ENCODE measurements at places on chromosomes 4 and X.

DNA sequence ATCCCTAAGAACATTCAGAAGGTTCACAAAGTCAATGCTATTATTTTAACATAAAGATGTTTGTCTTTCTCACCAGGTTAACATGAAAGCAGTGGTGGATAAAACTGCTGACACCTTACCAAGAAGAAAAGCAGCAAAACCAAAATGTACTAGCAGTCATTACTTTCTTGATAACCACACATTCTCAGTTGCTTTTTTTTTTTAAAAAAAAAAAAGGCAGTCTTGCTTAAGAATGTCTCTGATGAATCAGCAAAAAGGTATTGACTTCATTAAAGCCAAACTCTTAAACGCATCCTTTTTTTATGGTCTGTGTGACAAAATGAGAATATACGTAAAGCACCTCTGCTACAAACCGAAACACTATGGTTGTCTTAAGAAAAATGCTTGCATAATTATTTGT, 31.9 kb downstream of the CDKL2 start:
- no peak for DNase-seq

DNA sequence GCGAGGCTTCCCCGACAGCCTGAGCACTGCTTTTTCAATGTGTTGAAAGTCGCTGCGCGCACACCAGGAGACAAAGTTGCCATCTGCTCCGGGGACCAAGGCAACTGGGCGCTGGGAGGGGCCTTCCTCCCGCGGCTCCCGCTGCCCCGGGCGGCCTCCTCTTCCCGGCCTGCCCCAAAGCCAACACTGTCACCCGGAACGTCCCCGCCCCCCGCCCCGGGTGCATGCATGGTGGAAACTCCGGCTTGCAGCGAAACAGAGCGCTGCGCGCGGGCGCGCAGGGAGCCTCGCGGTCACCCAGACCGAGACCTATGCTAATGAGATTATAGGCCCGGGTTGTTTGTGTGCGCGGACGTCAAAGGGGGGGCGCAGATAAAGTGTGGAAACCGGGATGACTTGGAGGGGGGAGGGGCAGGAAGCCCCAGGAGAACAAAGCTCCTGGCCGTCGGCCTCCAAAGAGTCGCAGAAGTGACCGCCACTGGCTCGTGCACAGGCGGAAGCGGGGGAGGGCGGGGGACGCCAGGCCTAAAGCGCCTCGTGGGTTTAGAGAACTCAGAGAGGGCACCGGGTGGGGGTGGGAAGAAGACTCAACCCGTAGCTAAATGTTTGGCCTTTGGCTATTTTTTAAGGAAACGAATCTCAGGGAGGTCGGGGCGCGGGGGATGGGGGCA, 88.8 kb downstream of the BCOR start:
- DNase-seq = no peak

- no peak for DNase-seq
Measured at GRCh38 chrX:79259073-79259689, 108.0 kb downstream of the ITM2A start.

DNA sequence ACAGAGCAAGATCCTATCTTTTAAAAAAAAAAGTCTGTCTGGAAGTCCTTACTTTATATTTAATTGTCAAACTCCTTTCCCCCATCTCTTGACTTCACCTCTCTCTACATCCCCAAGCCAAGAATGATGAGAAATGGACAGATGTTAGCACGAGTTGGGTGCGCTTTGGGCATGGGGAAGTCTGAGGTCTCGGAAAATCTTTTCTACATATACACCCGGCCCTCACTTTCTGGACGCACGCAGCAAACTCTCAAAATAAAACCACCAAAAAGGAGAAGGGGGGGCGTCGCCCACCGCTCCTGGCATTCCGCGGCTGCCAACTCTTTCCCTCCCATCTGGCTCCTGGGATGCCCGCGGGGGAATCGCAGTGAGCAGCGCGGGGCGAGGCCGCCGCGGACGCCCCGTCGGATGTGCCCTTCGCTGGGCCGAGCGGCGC, 756 bp downstream of the IGFBP7 start:
- no peak for DNase-seq

- no peak for DNase-seq
Measured at GRCh38 chr4:152983774-152984411, 47.8 kb downstream of the FHDC1 start.

DNA sequence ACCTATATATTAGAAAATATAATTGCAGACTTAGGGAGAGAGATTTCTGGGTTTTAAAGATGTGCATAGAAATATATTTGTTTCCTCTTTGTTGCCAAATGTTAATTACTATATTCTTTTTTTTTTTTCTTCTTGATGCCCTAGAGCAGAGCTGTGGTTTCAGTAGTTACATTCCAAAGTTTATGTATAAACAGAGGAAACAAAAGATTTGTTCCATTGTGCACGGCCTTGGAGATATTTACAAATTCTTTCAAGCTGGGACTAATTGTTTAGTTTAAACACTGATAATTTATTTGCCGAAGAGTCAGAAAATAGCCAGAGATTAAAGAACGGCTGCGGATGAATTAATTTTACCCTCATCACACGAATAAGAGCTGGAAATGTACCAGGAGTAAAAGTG, 85.1 kb downstream of the USP46 start:
- no peak for DNase-seq

DNA sequence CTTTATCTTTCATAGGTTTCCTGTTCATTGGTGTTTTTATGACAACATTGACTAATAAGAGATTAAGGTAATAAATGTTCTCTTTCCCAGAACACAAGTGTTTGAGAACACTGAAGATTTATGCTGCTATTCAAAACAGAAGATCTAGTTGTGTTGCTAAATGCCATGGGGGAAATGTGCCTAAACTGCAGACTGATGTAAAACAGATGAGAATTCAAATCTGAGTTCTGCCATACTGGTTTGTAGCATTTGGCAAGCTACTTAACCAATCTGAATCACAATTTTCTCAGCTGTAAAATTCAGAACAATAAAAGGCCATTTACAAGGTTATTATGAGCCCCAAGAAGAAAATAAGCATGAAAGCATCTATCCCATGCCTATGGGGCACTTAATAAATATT, 2.3 kb downstream of the SLC10A6 start:
- no peak for DNase-seq

- no peak for DNase-seq
Measured at GRCh38 chr4:90852237-90852636, 725.0 kb downstream of the CCSER1 start.

DNA sequence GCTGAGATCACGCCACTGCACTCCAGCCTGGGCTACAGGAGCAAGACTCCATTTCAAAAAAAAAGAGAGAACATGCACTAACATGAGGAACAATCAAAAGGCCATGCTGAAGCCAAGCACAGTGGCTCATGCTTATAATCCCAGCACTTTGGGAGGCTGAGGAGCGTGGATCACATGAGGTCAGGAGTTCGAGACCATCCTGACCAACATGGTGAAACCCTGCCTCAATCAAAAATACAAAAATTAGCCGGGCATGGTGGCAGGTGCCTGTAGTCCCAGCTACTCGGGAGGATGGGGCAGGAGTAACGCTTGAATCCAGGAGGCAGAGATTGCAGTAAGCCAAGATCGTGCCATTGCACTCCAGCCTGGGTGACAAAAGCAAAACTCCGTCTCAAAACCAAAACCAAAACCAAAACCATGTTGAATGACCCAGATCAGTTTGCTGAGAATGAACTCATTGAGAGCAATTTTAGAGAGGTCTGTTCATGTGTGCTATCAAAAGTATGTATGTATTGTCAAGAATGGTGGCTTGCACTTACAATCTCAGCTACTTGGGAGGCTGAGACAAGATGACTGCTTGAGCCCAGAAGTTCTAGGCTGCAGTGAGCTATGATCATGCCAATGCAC, 44.8 kb downstream of the PDS5A start:
- DNase-seq = no peak

DNA sequence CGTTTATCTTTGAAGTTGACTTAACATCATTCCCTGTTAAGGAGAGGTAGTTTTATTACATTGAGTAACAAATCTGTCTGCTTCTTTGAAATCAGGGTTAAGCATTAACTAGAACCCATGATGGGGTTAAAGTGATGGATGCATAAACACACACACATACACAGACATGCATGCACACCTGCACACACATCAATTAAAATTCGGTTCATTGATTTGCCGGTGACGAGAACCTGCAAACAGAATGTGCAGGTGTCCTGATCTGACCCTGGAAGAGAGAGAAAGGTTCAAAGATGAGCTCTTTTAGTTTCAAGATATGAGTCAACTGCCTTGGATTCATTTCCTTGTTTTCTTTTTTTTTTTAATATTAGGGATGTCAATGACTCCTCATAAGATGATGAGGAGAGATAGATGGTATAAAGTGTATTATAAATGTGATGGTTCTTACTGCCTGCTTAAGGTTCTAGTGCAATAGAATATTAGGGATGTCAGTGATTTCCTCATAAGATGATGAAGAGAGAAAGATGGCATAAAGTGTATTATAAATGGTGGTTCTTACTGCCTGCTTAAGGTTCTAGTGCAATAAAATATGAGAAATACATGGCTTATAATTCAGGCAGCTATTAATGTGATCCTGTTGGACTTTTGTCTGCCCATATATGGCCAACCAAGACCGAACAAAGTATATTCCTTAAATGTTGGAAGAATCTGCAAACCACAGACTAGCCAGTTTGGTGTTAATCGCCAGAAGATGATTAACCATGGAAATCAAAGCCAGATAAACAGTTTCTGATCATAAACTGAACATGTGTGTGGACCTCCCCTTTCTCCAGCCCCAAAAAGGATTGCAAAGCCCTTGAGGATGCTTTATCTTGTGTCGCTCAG, 14.1 kb upstream of the CD99 start:
- DNase-seq = no peak
